Progenitor cell of endocrine pancreas (in vitro differentiated cells): ENCODE measurements at places on chromosomes 13 and 19. TPM values are rescaled to one million over a fixed set of nuclear protein-coding genes. Genes with fewer than 3 reads are reported as not detected.

DNA sequence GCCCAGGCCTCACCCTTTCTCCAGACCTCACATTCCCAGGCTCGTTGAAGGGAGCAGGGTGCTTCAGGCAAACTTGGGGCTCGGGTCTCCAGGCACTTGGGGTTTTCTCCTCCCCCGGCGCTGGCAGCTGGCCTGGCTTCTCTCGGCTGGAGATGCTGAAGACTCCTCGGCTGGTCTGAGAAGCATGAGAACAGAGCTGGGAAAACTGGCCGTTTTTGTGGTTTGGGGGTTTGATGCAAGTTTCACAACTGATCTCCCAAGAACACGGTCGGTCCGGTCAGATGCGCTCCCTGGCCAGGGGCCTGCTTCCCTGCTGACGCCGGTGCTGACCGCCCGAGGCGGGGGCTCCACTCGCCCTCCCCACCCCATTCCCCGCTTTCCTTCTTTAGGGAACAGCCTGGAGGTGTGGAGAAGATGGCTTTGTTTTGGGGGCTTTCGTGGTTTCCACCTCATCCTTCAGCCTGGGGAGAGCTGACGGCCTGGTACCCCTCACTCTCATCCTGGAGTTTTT, 35.3 kb downstream of the CEBPA start:
- no peak overlapping the region for H3K4me3 ChIP-seq
- H3K36me3 ChIP-seq: no peaks in the 10 kb centered on the region
- no peak for DNase-seq
- no peak overlapping the region for H3K27ac ChIP-seq

- DNase-seq: peak; percentile 79
- H3K4me3 ChIP-seq: peak overlapping the region; percentile 81
- H3K27ac ChIP-seq: peak overlapping the region; percentile 97
- H3K4me1 ChIP-seq: peaks cover 4% of the 10 kb centered on the region
Observed at GRCh38 chr19:461721-462551, 1.1 kb upstream of the SHC2 start.

DNA sequence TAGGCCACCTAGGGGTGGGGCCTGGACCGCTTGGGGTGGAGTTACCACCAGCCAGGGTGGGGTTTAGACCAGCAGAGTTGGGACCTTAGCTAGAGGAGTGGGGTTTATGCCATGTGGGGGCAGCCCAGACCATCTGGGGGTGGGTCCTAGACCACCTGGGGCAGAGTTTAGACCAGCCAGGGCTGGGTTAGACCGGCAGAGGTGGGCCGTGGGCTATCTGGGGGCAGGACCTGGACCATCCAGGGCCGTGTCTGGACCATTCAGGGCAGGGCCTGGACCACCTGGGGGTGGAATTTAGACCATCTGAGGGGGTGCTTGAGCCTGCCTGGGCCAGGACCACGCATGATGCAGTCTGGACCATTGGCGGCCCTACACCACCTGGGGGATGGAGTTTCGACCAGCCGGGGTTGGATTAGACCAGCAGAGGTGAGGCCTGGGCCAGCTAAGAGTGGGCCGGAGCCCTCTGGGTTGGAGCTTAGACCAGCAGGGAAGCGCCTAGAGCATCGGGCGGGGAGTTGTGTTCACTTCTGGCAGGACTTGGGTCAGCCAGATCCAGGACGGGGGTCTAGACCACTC, 10.0 kb upstream of the CACNG6 start:
- H3K36me3 ChIP-seq: no peaks in the 10 kb centered on the region
- no peak for DNase-seq
- H3K27me3 ChIP-seq: peaks cover 43% of the 10 kb centered on the region
- H3K4me1 ChIP-seq: peaks cover 12% of the 10 kb centered on the region

DNA sequence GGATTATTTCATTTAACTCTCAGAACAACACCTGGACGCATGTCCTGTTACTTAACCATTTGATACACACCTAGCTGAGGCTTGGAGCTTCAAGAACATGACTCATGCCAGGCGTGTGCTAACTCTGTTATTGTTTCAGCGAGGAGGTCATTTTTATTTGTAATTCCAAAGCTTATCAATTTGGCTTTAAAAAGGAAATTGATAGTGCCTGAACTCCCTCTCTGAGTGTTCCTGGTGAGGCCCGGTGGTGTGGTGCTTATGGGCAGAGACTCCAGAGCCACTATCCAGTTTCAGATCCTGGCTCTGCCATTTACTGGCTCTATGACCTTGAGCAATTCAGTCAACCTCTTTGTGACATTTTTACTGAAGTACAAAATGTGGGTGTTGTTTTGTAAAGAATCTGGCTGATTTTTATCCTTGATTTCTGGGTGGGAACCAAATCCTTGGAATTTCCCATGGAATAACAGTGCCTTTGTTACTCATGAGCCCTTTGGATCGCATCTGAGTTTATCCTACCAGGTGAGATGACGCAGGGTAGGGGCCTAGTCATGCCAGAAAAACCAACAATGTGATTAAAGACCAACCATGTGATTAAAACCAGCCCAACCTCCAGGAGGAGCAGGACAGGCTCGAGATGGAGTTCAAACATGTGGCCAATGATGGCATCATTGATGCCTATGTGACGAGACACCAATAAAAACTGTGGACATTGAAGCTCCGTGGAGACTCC, 198.8 kb downstream of the MYO16 start:
- no peak overlapping the region for H3K4me3 ChIP-seq
- no peak overlapping the region for H3K27ac ChIP-seq
- no peaks in the 10 kb centered on the region for H3K27me3 ChIP-seq
- H3K4me1 ChIP-seq: no peaks in the 10 kb centered on the region

Gene RFPL4A
- not detected in 2 replicates for total RNA-seq
